ENCODE measurements at places on chromosomes 16 and 17. TPM values are rescaled to one million over a fixed set of nuclear protein-coding genes. Genes with fewer than 3 reads are reported as not detected.
A peak's percentile ranks its signal among the peaks of the same experiment; 100 is the strongest.

Gene NPIPB13
- total RNA-seq, result 27.1 TPM

Gene RND2
- total RNA-seq, result 14.6 TPM

Gene KRT33B
- total RNA-seq, result not detected

Gene DLX3
- 1.5 TPM for total RNA-seq

Gene UNC119
- 41.3 TPM for total RNA-seq

GRCh38 chr17:37708616-37709212 lies 36.1 kb downstream of the HNF1B start:
- H3K36me3 ChIP-seq, result peaks cover 68% of the 10 kb centered on the region
- H3K4me1 ChIP-seq, result peaks cover 67% of the 10 kb centered on the region
- no peak for DNase-seq
- peak overlapping the region; percentile 96 for H3K27ac ChIP-seq
- no peaks in the 10 kb centered on the region for H3K27me3 ChIP-seq
- peak overlapping the region; percentile 21 for H3K4me3 ChIP-seq

DNA sequence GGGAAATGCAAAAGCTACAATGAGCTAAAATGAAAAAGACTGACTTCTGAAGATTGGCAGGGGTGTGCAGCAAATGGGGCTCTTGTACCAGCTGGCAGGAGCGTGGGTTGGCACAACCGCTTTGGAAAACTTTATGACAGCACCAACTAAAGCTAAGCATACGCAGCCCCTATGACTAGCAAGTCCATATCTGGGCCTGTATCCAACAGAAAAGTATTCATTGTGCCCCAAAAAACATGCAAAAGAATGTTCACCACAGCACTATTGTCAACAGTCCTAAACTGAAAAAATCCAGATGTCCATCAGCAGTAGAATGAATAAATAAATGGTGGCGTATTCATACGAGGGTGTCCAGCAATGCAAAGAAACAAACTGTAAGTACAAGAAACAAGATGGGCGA lies 22.6 kb upstream of the ITGA3 start:
- H3K27ac ChIP-seq, result no peak overlapping the region
- peaks cover 25% of the 10 kb centered on the region for H3K27me3 ChIP-seq
- H3K36me3 ChIP-seq, result no peaks in the 10 kb centered on the region

- H3K27me3 ChIP-seq, result peaks cover 16% of the 10 kb centered on the region
- H3K36me3 ChIP-seq, result no peaks in the 10 kb centered on the region
- H3K4me3 ChIP-seq, result no peak overlapping the region
Measured at GRCh38 chr16:67287960-67288359, 8.6 kb downstream of the PLEKHG4 start.

- H3K4me1 ChIP-seq, result no peaks in the 10 kb centered on the region
- DNase-seq, result no peak
- peaks cover 3% of the 10 kb centered on the region for H3K27me3 ChIP-seq
Measured at GRCh38 chr16:11234884-11235702, 20.9 kb downstream of the SOCS1 start.

- no peak for DNase-seq
- no peak overlapping the region for H3K4me3 ChIP-seq
- no peaks in the 10 kb centered on the region for H3K36me3 ChIP-seq
- H3K27me3 ChIP-seq, result no peaks in the 10 kb centered on the region
Measured at GRCh38 chr17:77322514-77323412, 182.0 kb downstream of the SEC14L1 start.

Measured in progenitor cell of endocrine pancreas (in vitro differentiated cells).